Chondrocyte (in vitro differentiated cells): ENCODE measurements at places on chromosomes 13 and 19.
A peak's percentile ranks its signal among the peaks of the same experiment; 100 is the strongest.

- no peak overlapping the region for H3K4me3 ChIP-seq
- no peaks in the 10 kb centered on the region for H3K27me3 ChIP-seq
- peaks cover 32% of the 10 kb centered on the region for H3K4me1 ChIP-seq
- H3K27ac ChIP-seq, result no peak overlapping the region
Observed at GRCh38 chr13:41017159-41017558, 2.0 kb downstream of the ELF1 start.

GRCh38 chr19:17302391-17303166, 646 bp downstream of the ABHD8 start:
- H3K27me3 ChIP-seq, result no peaks in the 10 kb centered on the region
- H3K27ac ChIP-seq, result no peak overlapping the region
- peaks cover 29% of the 10 kb centered on the region for H3K4me1 ChIP-seq
- peaks cover 1% of the 10 kb centered on the region for H3K36me3 ChIP-seq
- no peak for DNase-seq
- H3K4me3 ChIP-seq, result peak overlapping the region; percentile 57

GRCh38 chr19:44777715-44778347, at the start of gene CBLC:
Gene CBLC, plus strand, starts transcription at chr19:44777890. Its CDS starts 42 bp downstream, at chr19:44777932.
- H3K27me3 ChIP-seq, result no peaks in the 10 kb centered on the region
- no peak within 1 kb of the TSS for H3K4me3 ChIP-seq
- H3K36me3 ChIP-seq, result no peaks in the 10 kb centered on the region
- H3K27ac ChIP-seq, result no peak within 1 kb of the TSS
- peaks cover 4% of the 10 kb centered on the region for H3K4me1 ChIP-seq
- no peak for DNase-seq

DNA sequence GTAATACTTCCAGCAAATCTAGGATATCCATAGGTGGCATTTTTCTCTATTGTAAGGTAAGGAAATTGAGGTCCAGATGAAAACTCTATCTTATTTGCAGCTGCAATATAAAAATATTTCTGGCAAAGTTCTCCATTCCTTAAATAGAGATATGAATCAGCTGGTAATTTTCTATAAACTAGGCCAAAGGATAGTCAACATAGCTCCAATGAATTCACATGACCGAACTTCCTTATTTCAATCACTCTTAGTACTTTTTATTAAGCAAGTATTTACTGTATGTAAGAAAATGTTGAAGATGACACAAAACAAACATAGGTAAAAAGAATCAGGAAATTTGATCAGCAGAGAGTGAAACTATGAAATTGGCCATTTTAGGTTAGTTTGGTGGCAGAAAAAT, 13.0 kb upstream of the LCP1 start:
- no peak for DNase-seq
- no peak overlapping the region for H3K27ac ChIP-seq
- no peaks in the 10 kb centered on the region for H3K27me3 ChIP-seq
- no peaks in the 10 kb centered on the region for H3K36me3 ChIP-seq
- no peaks in the 10 kb centered on the region for H3K4me1 ChIP-seq

GRCh38 chr19:23394511-23394910, 760 bp downstream of the ZNF91 start:
- H3K27ac ChIP-seq, result peak overlapping the region; percentile 100
- no peaks in the 10 kb centered on the region for H3K27me3 ChIP-seq
- peak overlapping the region; percentile 96 for H3K4me3 ChIP-seq
- H3K4me1 ChIP-seq, result peaks cover 36% of the 10 kb centered on the region

DNA sequence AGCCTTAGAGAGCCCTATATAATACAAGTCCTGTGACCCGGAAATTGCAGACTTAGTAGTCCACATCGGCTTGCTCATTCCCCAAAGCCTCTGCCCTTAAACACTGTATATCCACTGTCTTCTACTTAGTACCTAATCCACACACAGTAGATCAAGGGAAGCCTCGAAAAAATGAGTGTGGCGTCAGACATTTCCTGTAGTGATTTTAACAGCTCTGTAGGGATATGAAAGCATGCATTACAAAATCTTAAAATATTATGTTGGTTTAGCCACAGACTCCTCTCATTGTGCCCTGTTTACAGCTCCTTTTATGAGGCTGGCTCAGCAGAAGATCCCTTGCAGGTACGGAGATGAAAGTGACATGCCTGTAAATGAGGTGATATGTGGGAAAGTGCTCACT, 416.3 kb downstream of the LIG4 start:
- peaks cover 4% of the 10 kb centered on the region for H3K27me3 ChIP-seq
- no peak overlapping the region for H3K4me3 ChIP-seq
- DNase-seq, result no peak
- no peaks in the 10 kb centered on the region for H3K36me3 ChIP-seq
- H3K4me1 ChIP-seq, result peaks cover 3% of the 10 kb centered on the region

DNA sequence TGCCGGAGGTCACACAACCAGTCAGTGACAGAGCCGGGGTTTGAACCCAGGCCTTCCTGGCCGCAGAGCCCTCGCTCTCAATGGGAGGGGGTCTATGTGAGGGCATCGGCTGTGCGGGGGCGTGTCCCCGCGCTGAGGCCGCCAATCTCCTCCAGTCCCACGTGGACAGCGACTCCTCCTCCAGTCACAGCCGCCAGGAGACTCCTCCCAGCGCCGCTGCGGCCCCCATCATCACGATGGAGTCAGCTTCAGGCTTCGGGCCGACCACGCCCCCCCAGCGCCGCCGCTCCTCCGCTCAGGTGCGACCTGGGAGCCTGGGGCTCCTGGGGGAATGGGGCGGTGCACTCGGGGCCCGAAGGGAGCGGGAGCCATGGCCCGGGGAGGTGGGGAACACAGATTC, 6.0 kb downstream of the SPRED3 start:
- no peak for DNase-seq
- H3K36me3 ChIP-seq, result peaks cover 9% of the 10 kb centered on the region
- H3K27me3 ChIP-seq, result peaks cover 2% of the 10 kb centered on the region
- H3K27ac ChIP-seq, result no peak overlapping the region
- H3K4me1 ChIP-seq, result peaks cover 9% of the 10 kb centered on the region

GRCh38 chr13:41954226-41954625, 6.7 kb downstream of the VWA8 start:
- no peak for DNase-seq
- no peaks in the 10 kb centered on the region for H3K27me3 ChIP-seq
- peaks cover 11% of the 10 kb centered on the region for H3K4me1 ChIP-seq
- peaks cover 3% of the 10 kb centered on the region for H3K36me3 ChIP-seq
- no peak overlapping the region for H3K27ac ChIP-seq

DNA sequence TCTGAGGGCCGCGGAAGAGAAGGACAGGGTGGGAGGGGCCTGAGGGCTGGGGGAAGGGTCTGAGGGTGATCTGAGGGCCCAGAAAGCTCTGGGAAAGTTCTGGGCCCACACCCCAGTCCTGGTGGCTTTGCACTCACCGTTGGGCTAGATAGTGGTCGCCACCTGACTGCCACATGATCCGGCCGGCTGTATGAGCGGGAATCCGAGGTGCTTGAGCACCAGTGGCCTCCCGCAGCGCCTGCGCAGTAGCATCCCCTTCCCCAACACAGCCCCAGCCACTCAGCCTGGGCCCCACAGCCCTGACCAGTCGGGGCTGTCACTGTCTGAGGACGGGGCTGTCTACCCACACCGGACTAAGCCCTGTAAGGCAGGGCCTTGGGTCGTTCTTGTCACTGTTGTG, 15.0 kb downstream of the PRODH2 start:
- no peak overlapping the region for H3K27ac ChIP-seq
- no peak for DNase-seq
- H3K27me3 ChIP-seq, result peaks cover 24% of the 10 kb centered on the region
- H3K4me1 ChIP-seq, result no peaks in the 10 kb centered on the region
- no peaks in the 10 kb centered on the region for H3K36me3 ChIP-seq

GRCh38 chr13:38635030-38635429, 51.8 kb upstream of the FREM2 start:
- H3K36me3 ChIP-seq, result no peaks in the 10 kb centered on the region
- H3K4me3 ChIP-seq, result no peak overlapping the region
- H3K27ac ChIP-seq, result no peak overlapping the region

- no peaks in the 10 kb centered on the region for H3K27me3 ChIP-seq
- no peaks in the 10 kb centered on the region for H3K36me3 ChIP-seq
- peaks cover 25% of the 10 kb centered on the region for H3K4me1 ChIP-seq
- no peak for DNase-seq
- H3K4me3 ChIP-seq, result no peak overlapping the region
- no peak overlapping the region for H3K27ac ChIP-seq
Observed at GRCh38 chr13:33353210-33353609, 67.7 kb upstream of the STARD13 start.

- no peak overlapping the region for H3K4me3 ChIP-seq
- no peaks in the 10 kb centered on the region for H3K36me3 ChIP-seq
- no peak overlapping the region for H3K27ac ChIP-seq
- no peaks in the 10 kb centered on the region for H3K27me3 ChIP-seq
- peaks cover 8% of the 10 kb centered on the region for H3K4me1 ChIP-seq
Observed at GRCh38 chr13:25659091-25659795, 287.5 kb downstream of the ATP8A2 start.

GRCh38 chr19:40253611-40254092, 27.2 kb upstream of the CCNP start:
- DNase-seq, result no peak
- H3K4me3 ChIP-seq, result no peak overlapping the region
- H3K27me3 ChIP-seq, result no peaks in the 10 kb centered on the region
- H3K36me3 ChIP-seq, result peaks cover 26% of the 10 kb centered on the region
- peaks cover 11% of the 10 kb centered on the region for H3K4me1 ChIP-seq
- no peak overlapping the region for H3K27ac ChIP-seq

DNA sequence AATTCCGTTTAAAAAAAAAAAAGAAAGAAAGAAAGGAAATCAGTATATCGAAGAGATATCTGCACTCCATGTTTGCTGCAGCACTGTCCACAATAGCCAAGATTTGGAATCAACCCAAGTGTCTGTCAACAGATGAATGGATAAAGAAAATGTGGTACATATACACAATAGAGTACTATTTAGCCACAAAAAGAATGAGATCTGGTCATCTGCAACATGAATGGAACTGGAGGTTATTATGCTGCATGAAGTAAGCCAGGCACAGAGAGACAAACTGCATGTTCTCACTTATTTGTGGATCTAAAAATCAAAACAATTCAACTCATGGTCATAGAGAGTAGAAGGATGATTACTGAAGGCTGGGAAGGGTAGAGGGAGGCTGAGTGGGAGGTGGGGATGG, 16.3 kb downstream of the ZNF565 start:
- H3K27ac ChIP-seq, result no peak overlapping the region
- H3K4me3 ChIP-seq, result no peak overlapping the region
- H3K4me1 ChIP-seq, result no peaks in the 10 kb centered on the region

GRCh38 chr13:30053939-30054338, 203.5 kb upstream of the UBL3 start:
- H3K27me3 ChIP-seq, result no peaks in the 10 kb centered on the region
- H3K4me3 ChIP-seq, result no peak overlapping the region
- H3K36me3 ChIP-seq, result peaks cover 1% of the 10 kb centered on the region
- no peaks in the 10 kb centered on the region for H3K4me1 ChIP-seq
- DNase-seq, result no peak

GRCh38 chr19:3959766-3960131, 11.2 kb downstream of the DAPK3 start:
- H3K4me1 ChIP-seq, result peaks cover 3% of the 10 kb centered on the region
- H3K4me3 ChIP-seq, result no peak overlapping the region
- H3K27ac ChIP-seq, result no peak overlapping the region
- DNase-seq, result no peak
- no peaks in the 10 kb centered on the region for H3K27me3 ChIP-seq
- H3K36me3 ChIP-seq, result peaks cover 20% of the 10 kb centered on the region

GRCh38 chr13:31223640-31224039, 23.9 kb downstream of the B3GLCT start:
- no peak overlapping the region for H3K27ac ChIP-seq
- DNase-seq, result no peak
- H3K4me3 ChIP-seq, result no peak overlapping the region
- no peaks in the 10 kb centered on the region for H3K27me3 ChIP-seq
- H3K4me1 ChIP-seq, result peaks cover 10% of the 10 kb centered on the region

DNA sequence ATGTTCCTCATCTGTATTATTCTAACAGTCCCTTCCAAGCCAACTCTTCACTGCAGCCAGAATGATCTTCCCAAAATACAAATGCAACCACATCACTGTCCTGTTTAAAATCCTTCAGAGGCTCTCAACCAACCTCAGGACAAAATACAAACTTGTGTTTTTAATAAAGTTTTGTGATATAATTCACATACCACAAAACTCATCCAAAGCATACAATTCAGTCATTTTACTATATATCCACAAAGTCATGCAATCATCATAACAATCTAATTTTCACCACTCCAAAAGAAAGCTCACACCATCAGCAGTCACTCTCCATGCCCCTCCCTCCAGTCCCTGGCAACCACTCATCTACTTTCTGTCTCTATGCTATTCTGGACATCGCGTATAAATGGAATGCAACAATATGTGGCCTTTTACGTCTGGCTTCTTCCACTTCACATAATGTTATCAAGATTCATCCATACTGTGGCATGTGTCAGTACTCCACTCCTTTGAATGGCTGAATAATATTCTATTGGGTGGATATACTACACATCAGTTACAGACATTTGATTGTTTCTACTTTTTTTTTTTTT, 81.7 kb upstream of the DOCK9 start:
- DNase-seq, result no peak
- no peaks in the 10 kb centered on the region for H3K27me3 ChIP-seq
- H3K4me1 ChIP-seq, result peaks cover 65% of the 10 kb centered on the region

GRCh38 chr13:91632086-91632485, 233.7 kb downstream of the GPC5 start:
- H3K4me3 ChIP-seq, result no peak overlapping the region
- H3K4me1 ChIP-seq, result no peaks in the 10 kb centered on the region
- no peak for DNase-seq
- H3K27me3 ChIP-seq, result no peaks in the 10 kb centered on the region

DNA sequence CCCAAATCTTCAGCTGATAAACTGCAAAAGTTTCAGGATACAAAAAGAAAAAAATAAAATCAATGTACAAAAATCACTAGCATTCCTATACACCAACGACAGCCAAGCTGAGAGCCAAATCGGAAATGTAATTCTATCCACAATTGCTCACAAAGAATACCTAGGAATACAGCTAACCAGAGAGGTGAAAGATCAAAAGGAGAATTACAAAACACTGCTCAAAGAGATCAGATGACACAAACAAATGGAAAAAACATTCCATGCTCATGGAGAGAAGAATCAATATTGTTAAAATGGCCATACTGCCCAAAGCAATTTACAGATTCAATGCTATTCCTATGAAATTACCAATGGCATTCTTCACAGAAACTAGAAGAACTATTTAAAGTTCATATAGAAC, 29.5 kb downstream of the NLRP11 start:
- DNase-seq, result no peak
- H3K4me1 ChIP-seq, result no peaks in the 10 kb centered on the region
- no peak overlapping the region for H3K4me3 ChIP-seq
